Muscle of arm (tissue), 14 donors: ENCODE measurements at places on chromosomes 13 and 19. TPM values are rescaled to one million over a fixed set of nuclear protein-coding genes. Genes with fewer than 3 reads are reported as not detected.

GPC6 gene
- polyA plus RNA-seq: 12.2 TPM

DNA sequence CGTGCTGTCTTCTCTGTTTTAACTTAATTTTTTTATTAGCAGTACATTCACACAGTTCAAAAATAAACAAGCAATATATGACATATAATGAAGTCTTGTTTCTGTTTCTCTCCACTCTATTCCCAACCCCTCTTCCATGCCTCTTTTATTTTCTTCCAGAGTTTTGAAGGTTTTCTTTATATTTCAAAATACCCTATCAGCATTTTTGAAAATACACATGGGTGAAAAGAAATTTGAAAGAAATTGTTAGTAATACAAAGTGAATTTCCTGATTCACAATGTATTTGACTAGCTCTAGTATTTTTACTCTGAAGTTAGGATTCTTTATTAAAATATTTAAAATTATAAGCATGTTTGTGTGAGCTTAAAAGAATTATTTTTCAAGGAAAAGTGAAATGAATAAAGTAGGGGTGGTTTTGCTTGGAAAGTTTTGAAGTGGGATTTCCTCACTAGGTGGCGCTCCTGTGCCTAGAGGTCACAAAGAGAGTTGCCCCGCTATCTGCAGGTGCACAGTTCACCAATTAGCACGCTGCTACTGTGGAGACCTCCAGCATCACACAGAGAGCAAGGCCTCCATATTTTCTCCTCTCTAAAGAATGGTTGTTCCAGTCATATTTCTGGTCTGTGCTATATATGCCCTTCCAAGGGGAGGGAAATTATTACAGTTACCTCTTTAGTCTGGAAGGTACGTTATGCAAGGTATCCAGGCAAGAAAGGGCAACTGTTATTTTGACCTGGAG is 37.6 kb downstream of the SOX21 start:
- DNase-seq: no peak

RNF225 gene
- polyA plus RNA-seq: not detected

- DNase-seq: peak; percentile 93
Observed at GRCh38 chr19:23758187-23759074, at the start of gene ZNF681. TSS of gene ZNF681 (minus strand) at chr19:23758891. CDS start at chr19:23758749, 142 bp downstream.

- no peak for DNase-seq
Observed at GRCh38 chr13:94243551-94243950, 235.9 kb downstream of the DCT start.

DNA sequence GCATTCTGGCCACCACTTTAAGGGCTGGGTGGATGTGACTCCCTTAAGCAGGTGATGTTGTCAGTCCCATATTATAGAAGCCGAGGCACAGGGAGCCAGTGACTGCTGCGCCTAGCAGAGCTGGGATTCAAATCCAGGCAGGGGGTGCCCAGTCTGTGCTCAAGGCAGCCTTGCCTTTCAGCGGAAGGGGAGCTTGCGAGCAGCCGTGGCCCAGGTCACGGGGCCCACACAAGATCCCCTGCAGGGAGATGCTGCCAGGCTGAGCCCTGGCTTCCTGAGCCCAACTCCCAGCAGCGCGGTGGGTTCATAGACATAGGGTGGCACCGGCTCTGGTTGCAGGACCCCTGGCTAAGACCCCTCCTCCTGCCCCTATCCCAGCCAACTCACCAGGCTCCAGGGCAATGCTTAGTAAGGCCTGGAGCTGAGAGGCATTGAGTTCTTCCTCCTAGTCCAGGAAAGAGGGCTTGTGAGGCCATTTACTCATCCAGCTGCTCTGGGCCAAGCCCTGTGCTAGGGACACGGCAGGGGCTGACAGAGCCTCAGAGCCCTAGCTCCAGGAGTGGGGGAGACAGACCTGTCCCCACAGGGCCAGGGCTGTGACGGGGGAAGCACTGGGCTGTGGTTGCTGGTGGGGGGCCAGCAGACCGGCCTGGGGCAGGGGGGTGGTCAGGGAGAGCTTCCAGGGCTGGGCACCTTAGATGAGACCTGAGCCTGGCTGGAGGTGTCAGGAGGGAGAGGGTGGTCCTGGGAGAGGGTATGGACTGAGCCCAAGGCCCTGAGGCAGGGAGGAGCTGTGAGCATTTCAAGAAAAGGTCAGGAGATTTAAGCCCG is 9.6 kb downstream of the CAPN12 start:
- no peak for DNase-seq

PCDH9 gene
- polyA plus RNA-seq: 3.2 TPM

GRCh38 chr19:44609219-44609618 is 4.1 kb upstream of the IGSF23 start:
- no peak for DNase-seq

DNA sequence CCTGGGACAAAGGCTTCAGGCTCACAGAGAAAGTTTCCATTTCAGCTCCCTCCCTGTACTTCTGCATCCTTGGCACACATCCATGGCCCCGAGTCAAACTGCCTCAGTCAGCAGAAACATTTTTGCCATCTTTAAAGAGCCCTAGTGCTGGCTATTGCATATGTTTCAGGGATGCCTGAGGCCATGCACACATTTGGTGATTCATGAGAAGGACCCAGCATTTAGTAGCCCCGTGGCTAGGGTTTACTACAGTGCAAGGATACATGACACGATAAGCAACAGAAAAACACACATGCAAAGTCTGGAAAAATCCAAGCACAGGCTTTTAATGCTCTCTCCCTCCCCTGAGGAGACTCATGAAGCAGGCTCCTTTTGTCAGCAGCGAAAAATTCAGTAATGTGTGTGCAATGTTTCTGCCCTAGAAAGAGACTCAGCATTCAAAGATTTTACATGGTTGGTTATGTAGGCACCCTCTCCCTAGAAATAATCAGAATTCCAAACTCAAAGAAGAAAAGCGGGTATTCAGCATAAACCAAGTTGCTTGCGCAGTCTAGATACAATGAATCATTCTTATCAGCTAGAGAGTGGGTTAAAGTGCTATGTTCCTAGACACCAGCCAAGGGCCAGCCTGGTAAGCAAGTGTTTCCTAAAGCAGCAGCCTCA is 17.6 kb downstream of the ACOD1 start:
- peak; percentile 73 for DNase-seq

- DNase-seq: no peak
Observed at GRCh38 chr13:93750676-93751075, 524.1 kb downstream of the GPC6 start.

- DNase-seq: peak; percentile 61
Observed at GRCh38 chr19:56080669-56081401, 40.3 kb downstream of the ZNF787 start.
